ENCODE measurements at places on chromosomes 12 and 14.
A peak's percentile ranks its signal among the peaks of the same experiment; 100 is the strongest.

DNA sequence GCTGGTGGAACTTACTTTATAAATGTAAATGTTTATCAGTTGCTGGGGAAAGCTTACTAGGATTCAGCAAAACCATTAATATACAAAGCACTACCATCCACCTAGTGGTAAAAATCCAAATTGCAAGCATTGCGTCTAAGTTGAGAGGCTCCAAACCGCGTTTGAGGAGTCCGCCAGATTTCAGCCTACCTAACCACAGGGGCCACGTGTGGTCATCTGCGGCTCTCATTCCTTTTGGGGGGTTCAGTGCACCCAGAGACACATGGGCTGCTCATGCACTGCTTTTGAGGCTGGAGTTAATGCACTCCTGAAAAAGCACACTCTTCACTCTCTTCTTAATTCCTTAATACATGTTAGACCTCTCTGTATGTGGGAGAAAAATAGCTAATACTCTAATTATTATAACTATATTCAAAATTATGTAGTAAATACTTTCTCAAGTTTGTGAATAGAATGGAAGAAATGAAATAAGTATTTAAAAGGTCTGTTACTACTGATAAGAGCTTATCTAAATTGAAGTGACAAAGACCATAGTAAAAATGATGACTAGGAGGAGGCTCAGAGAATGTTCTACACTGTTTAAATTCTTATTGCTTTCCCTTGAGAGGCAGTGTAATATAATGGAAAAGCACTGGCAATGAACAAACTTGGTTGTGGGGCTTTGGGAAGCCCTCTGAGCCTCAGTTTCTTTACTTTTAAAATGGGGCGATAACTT, 41.4 kb upstream of the MANSC4 start:
- peak; percentile 40 for DNase-seq

DNA sequence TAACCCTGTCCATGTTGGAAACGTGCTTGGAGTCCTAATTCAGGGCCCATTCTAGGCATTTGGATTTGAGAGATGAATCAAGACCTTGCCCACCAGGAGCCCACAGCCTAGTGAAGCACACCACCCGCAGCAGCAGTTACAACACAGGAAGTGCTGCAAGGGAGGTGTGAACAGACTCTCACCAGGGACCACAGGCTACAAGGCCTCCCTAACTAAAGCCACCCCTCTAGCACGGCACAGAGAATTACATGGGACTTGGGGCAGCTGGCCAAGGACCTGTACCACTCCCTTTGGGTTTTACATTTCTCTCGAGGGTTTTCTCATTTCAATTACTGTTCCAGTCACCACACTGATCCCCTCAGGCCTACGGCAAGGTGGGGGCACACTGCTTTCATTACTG, 49.5 kb upstream of the FOXN3 start:
- peak; percentile 37 for DNase-seq

GRCh38 chr12:42428850-42429249, 102.9 kb downstream of the PPHLN1 start:
- DNase-seq = no peak

- DNase-seq = no peak
Measured at GRCh38 chr12:132835076-132836025, 6.7 kb upstream of the GOLGA3 start.

DNA sequence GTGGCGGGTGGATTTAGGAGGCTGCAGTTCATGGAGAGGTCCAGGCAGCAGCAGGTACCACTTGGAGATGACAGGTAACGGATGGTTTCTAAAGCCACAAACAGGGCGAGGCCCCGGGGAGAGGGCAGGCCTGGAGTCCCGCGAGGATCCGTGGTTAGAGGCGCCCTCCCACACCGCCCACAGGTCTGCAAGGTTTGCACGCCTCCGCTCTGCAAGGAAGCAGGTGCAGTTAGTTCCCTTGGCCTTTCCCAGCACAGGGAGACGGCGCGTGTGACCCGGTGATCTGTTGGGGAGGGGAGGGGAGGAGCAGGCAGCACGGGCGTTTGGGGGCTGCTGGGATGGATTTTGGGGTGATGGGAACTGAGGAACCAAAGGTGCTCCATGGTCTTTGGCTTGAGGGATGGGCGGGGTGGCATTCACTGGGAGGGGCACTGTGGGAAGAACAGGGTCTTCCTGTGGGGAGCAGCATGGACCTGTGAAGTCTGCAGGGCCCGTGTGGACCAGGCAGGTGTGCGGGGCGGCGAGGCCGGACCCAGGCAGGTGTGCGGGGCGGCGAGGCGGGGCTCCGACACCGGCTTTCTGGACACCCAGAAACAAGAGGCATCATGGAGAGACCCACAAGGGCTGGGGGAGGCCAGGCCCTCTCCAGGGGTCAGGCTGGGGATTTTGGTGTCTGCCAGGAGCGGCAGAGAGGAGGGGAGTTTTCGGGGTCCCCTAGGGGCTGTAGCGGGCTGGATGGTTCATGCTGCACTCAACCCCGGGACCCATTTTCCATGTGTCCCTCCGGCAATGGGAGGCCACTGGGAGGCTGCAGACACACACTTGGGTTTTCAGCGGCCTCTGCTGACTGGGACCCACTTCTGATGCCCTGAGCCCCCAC, 29.1 kb downstream of the NOC4L start:
- no peak for DNase-seq

DNA sequence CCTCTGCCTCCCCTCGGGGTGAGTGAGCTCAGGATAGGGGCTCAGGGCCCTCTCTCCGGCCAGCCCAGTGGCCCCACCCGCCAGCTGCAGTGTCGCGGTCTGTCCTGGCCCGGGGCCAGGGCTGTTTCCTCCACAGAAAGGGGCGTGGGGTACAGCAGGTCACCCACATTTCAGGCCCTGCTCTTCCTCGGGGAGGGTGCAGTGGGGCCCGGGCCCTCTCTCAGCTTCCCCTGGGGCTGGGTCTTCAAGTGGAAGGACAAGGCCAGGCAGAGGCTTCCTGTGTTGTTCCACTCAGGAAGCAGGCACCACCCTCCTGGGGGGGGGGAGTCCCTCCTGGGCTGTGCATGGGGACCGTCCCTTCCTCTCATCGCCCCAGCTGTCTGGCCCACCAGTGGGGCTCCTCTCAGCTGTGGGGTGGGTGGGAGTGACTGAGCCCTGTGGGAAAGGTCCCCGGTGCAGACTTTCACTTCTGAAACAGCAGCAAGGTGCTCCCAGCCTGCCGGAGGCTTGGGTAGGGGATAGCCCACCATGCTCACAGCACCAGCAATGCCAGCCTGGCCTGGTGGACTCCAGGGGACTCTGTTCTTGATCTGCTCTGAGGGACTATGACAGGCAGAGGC, 3.7 kb downstream of the GPR132 start:
- peak; percentile 84 for DNase-seq

GRCh38 chr14:22432348-22432976, 156.6 kb downstream of the DAD1 start:
- DNase-seq = no peak

DNA sequence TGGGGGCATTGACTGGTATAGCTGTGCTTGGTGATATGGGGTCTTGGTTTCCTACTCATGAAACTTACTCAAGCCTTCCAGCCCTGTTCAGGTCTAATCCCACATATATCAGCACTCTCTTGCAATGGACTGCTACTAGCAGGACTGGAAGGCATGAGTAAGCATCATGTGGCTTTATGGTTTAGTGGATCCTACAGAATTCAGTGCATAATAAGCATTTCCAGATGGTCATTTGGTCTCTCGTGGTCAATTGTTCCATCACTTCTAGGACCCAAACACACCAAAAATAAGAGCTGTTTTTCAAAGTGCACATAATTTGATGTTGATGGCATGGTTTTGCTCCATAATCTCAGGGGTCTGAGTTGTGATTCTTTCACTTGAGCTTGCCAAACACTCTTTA, 114.4 kb downstream of the LMNTD1 start:
- DNase-seq = no peak
